Stimulated activated CD4-positive, alpha-beta T cell treated with anti-CD3 and anti-CD28 coated beads, Interleukin-4, amount 100 ng/mL, for 4 hours (primary cell): ENCODE measurements at places on chromosomes 7 and 10.

GRCh38 chr10:9869205-9869604 is 1148.5 kb upstream of the CELF2 start:
- no peak for DNase-seq

DNA sequence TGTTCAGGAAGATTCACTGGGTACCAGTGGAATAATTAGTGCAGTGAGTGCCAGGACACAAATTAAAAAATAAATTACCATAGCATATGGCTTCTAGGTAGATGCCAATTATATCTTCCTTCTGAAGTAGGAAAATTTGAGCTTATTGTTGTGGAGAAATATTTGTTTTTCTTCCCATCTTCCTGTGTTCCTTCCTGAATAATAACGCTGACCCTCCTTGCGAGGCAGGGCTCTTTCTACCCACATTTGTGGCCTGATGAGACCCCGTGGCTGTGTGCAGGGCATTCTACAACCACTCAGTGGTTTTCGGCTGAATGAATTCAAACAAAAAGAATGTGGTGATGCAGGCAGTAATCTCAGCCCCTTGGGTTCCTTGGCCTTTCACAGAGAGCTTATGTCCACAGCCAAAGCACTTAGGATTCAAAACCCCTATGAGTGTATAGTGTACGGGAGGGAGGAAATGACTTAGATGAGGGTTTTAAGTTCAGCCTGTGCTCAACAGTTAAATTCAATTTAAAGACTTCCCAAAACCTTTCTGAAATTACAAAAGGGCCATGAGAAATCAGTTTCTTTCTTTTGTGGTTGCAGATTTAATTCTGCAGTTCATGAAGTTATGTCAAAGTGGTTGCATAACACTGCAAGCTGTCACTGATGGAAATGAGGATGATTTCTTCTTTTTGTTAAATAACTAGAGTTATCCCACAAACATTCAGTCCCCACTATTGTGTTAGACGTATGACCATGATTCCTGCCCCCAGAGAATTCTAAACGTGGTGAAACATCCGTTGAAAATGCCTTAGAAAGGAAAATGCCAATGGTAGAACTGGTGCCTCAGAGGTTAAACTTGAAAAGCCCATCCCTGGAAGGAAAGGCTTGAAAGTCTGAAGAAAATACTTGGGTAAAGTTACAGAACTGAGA is 255.3 kb downstream of the FZD1 start:
- DNase-seq, result no peak

DNA sequence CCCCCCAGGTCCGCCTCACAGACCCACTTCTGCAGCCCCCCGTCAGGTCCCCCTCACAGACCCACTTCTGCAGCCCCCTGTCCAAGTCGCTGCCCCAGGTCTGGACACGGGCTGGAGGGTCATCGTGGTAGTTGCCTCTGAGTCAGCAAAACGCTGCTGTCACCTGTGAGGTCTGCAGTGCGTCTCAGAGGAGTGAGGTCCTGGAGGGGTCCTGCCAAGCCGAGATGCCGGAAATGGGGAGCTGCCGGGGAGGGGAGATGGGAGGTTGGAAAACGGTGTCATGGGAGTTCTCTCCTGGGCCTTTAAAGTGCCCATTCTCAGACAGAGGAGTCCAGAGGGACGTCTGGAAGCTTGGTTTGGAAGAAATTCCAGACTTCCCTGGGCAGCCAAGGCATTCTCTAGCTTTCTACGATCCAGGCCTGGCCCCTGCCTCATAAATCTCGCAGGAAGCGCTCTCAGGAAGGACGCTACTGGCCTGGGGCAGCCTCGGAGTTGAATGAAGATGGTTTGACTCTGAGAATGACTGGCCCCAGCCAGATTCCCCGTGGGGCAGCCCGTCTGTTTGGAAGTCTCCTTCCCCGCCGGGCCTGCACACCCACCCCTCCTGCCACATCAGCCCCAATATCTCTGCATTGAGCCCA is 38.7 kb downstream of the CALML3 start:
- DNase-seq, result no peak

DNA sequence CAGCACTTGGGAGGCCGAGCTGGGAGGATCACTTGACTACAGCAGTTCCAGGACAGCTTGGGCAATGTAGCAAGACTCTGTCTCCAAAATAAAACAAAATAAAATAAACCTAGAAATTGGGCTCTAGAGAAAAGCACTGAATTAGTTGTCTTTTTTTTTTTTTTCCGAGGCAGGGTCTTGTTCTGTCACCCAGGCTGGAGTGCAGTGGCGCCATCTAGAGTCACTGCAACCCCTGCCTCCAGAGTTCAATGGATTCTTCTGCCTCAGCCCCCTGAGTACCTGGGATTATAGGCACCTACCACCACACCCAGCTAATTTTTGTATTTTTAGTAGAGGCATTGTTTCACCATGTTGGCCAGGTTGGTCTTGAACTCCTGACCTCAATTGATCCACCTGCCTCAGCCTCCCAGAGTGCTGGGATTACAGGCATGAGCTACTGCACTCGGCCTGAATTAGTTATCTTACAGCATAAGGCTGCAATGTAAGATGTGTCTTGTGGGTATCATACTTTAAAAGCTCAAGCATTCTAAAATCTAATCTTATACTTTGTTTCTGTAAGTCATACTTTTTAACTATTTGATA is 12.8 kb downstream of the MEIG1 start:
- peak; percentile 49 for DNase-seq

DNA sequence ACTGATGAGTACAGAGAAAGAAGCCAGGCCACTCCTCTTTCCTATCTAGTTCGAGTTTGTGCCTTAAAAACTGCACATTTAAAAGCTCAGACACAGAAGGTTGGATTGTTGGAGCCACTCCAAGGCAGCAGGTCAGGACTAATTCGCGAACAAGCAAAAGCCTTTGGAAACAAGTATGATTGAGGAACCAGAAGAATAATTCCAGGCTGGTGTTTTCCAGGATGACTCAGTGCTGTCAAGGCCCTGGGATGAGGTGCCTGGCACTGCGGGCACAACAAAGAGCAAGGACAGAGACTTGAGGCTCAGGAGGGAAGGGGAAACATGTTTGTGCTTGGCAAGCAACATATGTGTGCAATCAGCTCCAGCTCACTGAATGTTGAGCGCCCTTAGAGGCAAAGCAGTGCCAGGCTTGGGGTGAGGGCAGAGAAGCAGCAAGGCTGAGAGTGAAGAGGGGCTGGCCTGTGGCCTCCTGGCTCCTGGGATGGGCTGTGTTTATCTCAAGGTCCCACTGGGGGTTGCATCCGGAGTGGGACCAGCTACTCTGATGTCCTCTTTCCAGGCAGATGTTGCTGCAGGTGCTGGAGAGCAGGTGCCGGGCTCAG is 44.1 kb downstream of the VSTM4 start:
- DNase-seq, result no peak

- no peak for DNase-seq
Observed at GRCh38 chr7:27295236-27295635, 52.6 kb downstream of the EVX1 start.

DNA sequence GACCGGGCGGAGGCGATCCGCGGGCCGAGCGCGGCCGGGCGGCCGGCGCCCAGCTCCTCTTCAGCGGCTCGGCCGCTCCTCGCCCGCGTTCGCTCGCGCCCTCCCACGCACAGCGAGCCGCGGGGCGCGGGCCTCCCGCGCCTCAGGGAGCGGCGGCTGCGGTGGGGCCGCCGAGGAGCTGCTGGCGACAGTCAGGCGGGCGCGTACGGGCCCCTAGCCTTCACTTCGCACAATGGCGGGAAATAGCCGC is at the start of gene MCMBP:
Gene MCMBP, minus strand, starts transcription at position 234 of the 250 bp plus-strand sequence. CDS start 259 bp downstream, outside the sequence.
- DNase-seq, result no peak

DNA sequence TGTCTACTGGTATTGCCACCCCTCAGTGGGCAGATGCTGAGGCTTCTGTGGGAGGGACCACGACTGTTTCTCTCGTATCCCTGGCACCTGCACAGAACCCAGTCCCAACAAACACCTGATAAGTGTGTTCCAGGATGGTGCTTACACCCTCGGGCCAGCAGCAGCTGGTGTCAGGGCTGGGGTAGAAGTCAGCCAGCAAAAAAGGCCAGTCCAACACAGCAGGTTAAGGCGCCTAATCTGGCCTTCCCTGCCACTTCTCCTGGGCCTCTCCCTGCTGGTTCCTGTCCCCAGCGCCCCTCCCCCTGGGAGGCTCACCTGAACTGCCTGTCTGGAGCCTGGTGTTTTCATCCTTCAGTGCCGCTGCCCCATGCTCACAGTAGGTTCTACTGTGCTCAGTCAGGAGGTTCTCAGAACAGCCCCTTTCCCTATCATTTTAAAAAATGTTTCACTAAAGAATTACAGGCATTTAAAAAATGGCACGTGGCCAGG is 20.0 kb downstream of the PODXL start:
- no peak for DNase-seq

GRCh38 chr10:97426776-97427570 is 982 bp downstream of the PGAM1 start:
- DNase-seq, result no peak

DNA sequence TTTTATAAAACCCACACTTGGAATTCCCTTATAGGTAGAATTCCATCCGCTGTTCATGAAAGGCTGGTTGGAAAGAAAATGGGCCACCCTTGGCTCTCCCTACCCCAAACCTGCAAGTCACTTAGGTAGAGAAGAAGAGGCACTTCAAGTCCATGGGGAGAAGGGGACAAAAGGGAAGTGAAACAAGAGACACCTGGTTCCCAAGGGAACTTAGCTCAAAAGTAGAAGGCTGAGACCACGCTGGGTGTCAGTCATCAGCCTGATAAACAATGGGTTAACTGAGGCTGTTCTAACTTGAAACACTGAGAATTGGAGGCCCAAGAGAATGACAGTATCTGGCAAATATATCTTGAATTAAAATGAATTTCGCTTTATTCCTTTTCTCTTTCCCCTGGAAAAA is 330.8 kb upstream of the NFE2L3 start:
- DNase-seq, result no peak

DNA sequence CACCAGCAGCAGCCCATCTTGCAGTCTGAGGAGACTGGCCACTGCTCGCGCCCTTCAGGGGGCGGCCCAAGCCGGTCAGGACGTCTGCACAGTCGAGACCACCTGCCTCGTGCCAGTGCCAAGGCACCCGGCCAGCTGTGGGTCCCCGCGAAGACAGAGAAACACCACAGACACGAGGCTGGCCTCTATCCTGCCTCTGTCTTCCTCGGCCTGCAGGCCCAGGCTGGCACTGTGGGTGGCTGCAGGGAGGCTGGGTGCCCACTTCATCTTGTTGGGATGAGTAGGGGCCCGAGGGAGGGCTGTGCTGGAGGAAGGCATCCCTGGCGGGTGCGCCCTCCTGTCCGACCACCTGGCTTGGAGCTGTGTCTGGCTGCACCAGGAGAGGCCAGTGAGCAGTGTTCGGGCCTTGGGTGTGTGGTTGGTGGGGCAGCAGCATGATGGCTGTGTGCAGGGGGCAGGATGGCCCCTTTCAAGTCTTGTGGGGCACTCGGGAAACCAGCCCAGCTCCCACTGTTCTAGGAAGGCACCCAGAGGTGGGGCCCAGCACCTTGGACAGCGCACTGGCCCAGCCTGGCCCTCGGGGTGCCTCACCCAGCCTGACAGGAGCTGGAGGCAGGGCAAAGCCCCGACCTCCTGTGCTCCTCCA is 7.3 kb downstream of the DPYSL4 start:
- DNase-seq, result no peak

DNA sequence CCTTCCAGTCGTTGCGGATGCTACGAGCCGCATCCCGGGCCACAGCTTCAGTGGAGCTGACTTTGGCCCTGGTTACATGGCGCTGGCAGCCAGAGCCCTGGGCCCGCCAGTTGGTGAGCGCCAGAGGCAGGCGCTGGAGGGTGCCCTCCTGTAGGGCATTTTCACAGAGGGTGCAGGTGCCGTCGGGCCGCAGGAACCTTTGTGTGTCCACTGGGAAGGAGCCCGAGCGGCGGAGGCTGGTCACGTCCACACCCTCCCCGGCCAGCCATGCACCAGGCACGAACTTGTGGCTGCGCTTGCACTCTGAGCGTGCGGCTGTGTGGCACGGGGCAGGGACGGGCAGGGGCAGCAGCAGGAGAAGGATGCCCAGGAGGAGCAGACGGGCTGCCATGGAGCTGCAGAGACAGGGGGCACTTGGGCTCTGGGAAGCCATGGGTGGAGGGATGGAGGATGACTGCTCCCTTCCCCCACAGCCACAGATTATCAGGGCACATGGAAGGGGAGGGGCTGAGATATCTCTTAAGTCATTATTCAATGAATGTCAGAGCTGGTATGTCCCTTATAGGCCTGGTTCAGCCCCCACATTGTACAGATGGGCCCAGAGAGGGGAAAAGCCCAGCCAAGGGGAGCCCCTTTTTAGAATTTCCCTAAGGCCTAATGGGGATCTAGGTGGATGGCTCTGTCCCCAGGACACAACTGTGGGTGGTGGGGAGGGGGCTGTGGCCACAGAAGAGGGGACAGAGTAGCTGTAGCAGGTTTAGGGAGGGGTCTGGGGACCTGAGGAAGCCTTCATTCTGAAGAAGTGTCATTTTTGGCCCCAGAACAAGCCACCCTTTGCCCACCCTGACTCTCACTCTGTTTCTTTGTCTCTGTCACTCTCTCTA is 1.8 kb downstream of the PRF1 start:
- DNase-seq, result no peak

DNA sequence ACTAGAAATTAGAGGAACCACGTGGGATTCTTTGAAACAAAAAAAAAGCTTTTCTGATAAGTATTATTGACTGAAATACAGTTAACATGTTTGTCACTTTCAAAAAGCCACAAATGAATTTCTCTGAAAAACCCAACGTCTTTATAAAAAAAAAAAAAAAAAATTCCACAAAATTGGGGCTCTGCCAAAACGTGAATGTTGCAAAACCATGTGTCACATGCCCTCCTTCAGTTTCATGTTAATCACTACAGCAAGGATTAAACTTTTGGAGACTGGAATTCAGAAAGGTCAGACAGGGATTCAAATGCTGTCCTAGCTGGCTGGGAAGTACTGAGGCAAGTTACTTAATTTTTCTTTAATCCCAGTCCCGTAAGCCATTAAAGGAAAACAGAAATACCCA is 278.0 kb upstream of the KLF14 start:
- DNase-seq, result no peak

GRCh38 chr7:22387583-22387982 is 30.6 kb upstream of the RAPGEF5 start:
- no peak for DNase-seq

DNA sequence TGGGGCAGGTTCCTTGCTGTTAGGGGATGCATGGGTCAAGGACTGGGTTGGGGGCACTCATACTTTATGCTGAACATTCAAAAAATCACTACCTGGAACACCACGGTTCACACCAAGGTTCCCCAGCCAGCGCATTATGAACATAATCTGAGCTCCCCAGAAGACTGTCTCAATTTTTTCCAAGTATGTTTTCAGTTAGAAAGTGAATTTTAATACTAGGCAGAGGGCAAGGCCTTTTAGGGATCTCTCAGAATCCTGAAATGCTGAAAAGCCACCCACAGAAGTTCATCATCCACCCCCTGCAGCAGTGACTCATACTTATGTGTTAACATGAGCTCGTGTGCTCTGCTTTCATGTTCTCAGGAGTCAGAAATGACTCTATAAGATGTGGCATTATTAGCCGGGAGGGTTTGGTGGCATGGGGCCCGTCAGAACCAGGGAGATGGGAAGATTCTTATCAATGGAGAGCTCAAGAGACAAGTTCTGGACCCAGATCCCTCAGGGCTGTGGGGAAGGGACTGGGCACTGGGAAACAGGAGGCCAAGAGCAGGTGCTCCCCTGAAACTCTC is 185.2 kb upstream of the ITGB1 start:
- peak; percentile 37 for DNase-seq

GRCh38 chr10:59075576-59075975 is 100.9 kb upstream of the PHYHIPL start:
- DNase-seq, result no peak
